ENCODE measurements at places on chromosomes 7 and 10. TPM values are rescaled to one million over a fixed set of nuclear protein-coding genes. Genes with fewer than 3 reads are reported as not detected.

- no peak for DNase-seq
- H3K36me3 ChIP-seq, result no peaks in the 10 kb centered on the region
- H3K27ac ChIP-seq, result no peak overlapping the region
- H3K27me3 ChIP-seq, result no peaks in the 10 kb centered on the region
These were observed 38.1 kb downstream of the GNAT3 start for GRCh38 chr7:80473751-80474150.

- H3K27ac ChIP-seq, result no peak overlapping the region
- no peaks in the 10 kb centered on the region for H3K36me3 ChIP-seq
- H3K27me3 ChIP-seq, result no peaks in the 10 kb centered on the region
- peaks cover 27% of the 10 kb centered on the region for H3K4me1 ChIP-seq
- H3K4me3 ChIP-seq, result no peak overlapping the region
These were observed 17.6 kb downstream of the HTRA1 start for GRCh38 chr10:122478971-122479370.

DNA sequence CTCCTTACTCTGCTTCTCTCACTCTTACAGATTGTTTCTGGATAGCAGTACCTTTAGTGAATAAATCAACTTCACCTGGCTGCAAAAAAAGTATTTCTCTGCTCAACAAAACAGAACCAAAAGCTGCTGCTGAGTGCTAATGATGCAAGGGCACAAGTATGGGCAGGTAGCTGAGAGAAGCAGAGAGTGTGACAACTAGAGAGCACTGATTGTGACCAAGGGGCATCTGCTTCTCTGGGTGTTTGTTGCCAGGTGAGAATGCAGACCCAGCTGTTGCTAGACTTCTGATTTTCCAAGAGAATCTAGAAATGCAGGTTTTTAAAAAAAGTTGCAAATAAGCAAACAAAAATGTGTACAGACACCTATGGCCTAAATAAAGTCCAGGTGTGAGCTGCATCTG is 25.3 kb upstream of the PPIF start:
- H3K27me3 ChIP-seq, result no peaks in the 10 kb centered on the region
- H3K36me3 ChIP-seq, result no peaks in the 10 kb centered on the region
- H3K4me3 ChIP-seq, result no peak overlapping the region
- H3K4me1 ChIP-seq, result peaks cover 6% of the 10 kb centered on the region
- H3K27ac ChIP-seq, result no peak overlapping the region

GRCh38 chr7:28346676-28347363 is 65.5 kb upstream of the CREB5 start:
- H3K36me3 ChIP-seq, result no peaks in the 10 kb centered on the region
- H3K27me3 ChIP-seq, result no peaks in the 10 kb centered on the region
- no peak overlapping the region for H3K27ac ChIP-seq
- no peak for DNase-seq

- no peaks in the 10 kb centered on the region for H3K27me3 ChIP-seq
- H3K4me3 ChIP-seq, result no peak overlapping the region
- peaks cover 87% of the 10 kb centered on the region for H3K36me3 ChIP-seq
- H3K27ac ChIP-seq, result no peak overlapping the region
- peak; percentile 64 for DNase-seq
These were observed 22.4 kb downstream of the FBXW4 start for GRCh38 chr10:101672536-101672935.

DNA sequence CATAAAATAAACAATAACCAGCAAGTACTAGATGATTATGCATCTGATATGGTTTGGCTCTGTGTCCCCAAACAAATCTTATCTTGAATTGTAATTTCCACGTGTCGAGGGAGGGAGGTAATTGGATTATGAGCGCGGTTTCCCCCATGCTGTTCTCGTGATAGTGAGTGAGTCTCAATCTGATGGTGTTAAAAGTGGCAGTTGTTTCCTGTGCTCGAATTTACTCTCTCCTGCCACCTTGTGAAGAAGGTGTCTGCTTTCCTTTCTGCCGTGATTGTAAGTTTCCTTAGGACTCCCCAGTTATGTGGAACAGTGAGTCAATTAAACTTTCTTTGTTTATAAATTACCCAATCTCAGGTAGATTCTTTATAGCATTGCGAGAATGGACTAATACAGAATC is 15.1 kb downstream of the CNTNAP2 start:
- DNase-seq, result no peak
- H3K4me1 ChIP-seq, result no peaks in the 10 kb centered on the region
- H3K27me3 ChIP-seq, result no peaks in the 10 kb centered on the region
- no peak overlapping the region for H3K4me3 ChIP-seq

DNA sequence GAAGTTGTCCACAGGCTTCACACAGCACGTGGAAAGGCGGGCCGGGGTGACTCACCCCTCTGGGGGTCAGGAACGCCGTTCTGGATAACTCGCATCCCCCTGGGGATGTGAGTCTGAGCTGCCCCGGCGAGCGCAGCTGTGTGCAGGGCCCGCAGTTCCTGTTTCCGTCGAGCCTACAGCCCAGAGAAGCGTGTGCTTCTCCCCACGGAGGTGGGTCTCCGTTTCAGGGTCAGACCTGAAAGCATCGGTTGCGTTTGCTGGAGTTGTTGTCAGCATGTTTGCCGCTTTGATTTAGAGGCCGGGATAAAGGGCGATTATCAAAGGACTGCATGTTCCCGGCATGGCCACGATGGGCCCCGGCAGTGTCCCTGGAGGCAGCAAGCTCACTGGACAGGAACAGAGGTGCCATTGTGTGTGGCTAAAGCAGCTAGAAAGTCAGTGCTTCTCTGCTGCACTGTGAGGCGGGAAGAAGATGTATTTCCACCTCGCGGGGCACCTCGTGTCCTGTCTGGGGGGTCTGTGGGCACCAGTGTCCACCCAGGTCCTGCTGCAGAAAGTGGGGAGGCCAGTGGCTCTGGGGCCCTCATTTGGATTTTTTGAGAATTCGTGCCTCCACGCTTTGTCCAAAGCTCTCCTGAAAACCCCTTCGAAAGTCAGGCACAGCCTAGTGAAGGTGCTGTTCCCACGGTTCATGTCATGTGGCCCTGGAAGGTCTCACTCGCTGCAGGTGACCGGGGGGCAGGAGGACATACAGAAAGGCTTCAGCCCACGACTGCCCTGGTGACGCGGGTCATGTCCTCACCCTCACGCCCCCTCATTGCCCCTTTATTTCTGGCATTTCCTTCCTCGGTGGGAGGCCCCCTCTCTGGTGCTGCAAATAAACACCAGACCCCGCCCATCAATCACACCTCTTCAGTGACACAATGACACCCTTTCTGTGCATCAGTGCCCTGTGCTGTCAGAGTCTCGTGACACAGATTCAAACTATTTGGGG is 27.4 kb upstream of the GDI2 start:
- peak; percentile 22 for DNase-seq
- no peak overlapping the region for H3K4me3 ChIP-seq

DNA sequence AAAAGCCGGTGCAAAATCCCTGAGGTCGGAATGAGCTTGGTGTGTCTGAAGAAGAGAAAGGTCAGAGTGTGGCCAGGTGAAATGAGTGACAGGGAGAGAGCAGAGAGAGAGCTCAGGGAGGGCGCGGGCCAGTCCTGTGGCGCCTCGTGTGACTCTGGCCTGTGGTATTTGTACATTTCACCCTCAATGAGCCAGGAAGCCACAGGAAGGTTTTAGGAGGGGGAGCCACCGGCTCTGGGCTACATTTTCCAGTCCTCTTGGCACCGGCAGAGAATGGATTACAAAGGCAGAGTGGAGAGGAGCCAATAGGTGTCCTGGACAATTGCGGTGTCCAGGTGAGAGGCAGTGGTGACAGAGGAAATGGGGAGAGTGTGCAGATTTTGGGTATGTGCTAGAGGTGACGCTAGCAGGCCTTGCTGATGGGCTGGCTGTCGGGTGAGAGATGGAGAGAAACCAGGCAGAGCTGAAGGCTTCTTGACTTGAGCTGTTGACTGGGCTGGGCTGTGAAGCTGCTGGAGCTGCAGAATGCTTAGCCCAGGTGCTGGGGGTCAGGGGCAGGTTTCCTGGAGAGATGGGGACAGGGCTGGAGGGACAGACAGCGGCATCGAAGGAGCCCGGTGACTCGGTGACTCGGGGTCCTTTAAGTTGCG is 38.1 kb downstream of the COL13A1 start:
- no peaks in the 10 kb centered on the region for H3K36me3 ChIP-seq
- no peak for DNase-seq

- no peaks in the 10 kb centered on the region for H3K27me3 ChIP-seq
- H3K4me1 ChIP-seq, result no peaks in the 10 kb centered on the region
- no peak overlapping the region for H3K4me3 ChIP-seq
- no peak overlapping the region for H3K27ac ChIP-seq
- DNase-seq, result no peak
- H3K36me3 ChIP-seq, result peaks cover 42% of the 10 kb centered on the region
These were observed 1.9 kb downstream of the DHX32 start for GRCh38 chr10:125878957-125879835.

DNA sequence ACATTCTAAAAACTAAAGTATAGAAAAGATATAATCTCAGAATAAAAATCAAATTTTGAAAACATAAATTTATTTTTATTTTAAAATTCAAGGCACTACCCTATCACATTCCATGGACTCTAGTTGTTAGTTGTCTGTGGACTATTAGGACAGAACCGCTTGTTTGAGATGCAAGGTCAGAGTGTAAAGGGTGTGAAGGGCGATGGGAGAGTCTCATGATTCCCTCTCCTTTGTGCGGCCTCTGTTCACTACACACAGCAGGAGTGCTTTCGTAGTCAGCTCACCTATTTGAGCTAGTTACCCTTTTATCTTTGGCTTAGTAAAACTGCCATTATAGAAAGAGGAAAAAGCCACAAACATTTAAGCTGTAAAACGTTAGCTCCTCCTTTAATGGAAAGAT is 189.8 kb upstream of the TEX47 start:
- H3K27me3 ChIP-seq, result no peaks in the 10 kb centered on the region
- H3K27ac ChIP-seq, result no peak overlapping the region
- no peaks in the 10 kb centered on the region for H3K4me1 ChIP-seq
- no peak for DNase-seq
- no peaks in the 10 kb centered on the region for H3K36me3 ChIP-seq

DNA sequence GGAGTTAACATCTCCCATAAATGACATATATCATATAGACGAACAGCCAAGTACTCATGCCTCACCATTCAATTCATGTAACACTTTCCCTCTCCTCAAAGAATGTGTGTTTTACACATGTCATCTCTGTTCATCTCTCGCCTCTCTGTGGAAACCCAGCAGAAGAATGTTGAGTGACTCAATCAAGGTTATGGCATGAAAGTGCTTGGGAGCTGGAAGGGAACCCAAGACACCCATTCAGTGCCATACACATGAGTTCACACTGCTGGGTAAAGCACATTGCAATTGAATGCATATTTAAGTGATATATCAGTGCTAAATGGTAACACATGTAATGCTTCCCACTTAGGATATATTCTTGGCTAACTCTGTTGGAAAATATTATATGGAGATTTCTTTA is 322.9 kb downstream of the PTEN start:
- H3K4me3 ChIP-seq, result no peak overlapping the region
- H3K27me3 ChIP-seq, result no peaks in the 10 kb centered on the region

DNA sequence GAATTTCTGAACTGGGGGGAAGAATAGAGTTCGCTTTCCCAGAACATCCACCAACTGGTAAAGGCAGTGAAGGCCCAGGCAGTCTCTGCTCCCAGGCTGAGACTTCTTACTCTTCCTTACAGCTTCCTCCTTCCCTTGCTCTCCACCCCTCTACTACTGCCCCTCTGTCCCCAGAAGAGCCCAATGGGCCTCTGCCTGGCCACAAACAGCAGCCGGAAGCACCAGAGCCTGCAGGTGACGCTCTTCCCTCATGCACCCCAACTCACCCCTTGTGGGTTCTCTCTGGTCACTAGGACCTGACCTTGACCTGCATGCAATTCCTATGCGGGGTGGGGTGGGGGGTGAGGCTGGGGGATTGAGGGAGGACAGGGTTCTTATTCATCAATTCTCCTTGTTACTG is 16.5 kb downstream of the FAM131B start:
- no peaks in the 10 kb centered on the region for H3K4me1 ChIP-seq
- peaks cover 15% of the 10 kb centered on the region for H3K27me3 ChIP-seq
- no peak overlapping the region for H3K27ac ChIP-seq
- DNase-seq, result no peak
- no peaks in the 10 kb centered on the region for H3K36me3 ChIP-seq

GRCh38 chr10:3544561-3544960 is 240.4 kb downstream of the KLF6 start:
- H3K4me1 ChIP-seq, result no peaks in the 10 kb centered on the region
- H3K27me3 ChIP-seq, result no peaks in the 10 kb centered on the region
- no peaks in the 10 kb centered on the region for H3K36me3 ChIP-seq
- H3K27ac ChIP-seq, result no peak overlapping the region

DNA sequence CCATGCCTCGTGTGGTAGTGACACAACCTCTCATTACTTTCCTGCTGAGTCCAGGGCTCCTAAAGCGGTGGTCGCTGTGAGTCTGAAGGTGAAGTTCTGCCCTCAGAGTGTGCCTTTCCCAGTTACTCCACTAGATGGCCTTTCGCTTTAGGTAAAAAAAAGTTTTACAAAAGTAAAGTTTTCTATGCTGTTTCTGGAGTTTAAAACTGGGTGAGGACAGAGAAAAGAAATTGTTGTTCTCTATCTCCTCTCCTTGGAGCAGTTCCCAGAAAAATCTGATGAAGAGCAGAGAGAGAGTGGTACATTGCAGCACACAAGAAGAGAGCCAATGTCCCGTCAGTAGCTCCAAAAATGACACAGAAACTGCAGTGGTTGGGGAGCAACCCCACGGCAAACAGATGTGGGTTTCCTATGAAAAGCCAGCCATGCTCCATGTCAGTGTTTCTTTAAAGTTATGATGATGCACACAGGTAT is 257.1 kb downstream of the GLI3 start:
- no peak overlapping the region for H3K27ac ChIP-seq
- H3K36me3 ChIP-seq, result no peaks in the 10 kb centered on the region
- H3K27me3 ChIP-seq, result no peaks in the 10 kb centered on the region
- DNase-seq, result no peak
- H3K4me3 ChIP-seq, result no peak overlapping the region

- no peak for DNase-seq
- no peak overlapping the region for H3K4me3 ChIP-seq
- no peak overlapping the region for H3K27ac ChIP-seq
- no peaks in the 10 kb centered on the region for H3K4me1 ChIP-seq
- H3K36me3 ChIP-seq, result no peaks in the 10 kb centered on the region
These were observed 122.7 kb upstream of the PDSS1 start for GRCh38 chr10:26574783-26575182.

- H3K4me3 ChIP-seq, result no peak overlapping the region
- no peak overlapping the region for H3K27ac ChIP-seq
- H3K4me1 ChIP-seq, result no peaks in the 10 kb centered on the region
These were observed 109.5 kb downstream of the DNAJB6 start for GRCh38 chr7:157446322-157446721.

Gene PILRA
- total RNA-seq, result 1.1 TPM

Gene KIF20B
- total RNA-seq, result 8.5 TPM

Gene MEOX2
- total RNA-seq, result 8.1 TPM

Gene SPOCK2
- 4.3 TPM for total RNA-seq

Gene HDAC9
- 55.8 TPM for total RNA-seq

Gene ELMO1
- total RNA-seq, result 13.5 TPM

Gene ZNF775
- 2.8 TPM for total RNA-seq

Gene ARHGAP22
- total RNA-seq, result 2.5 TPM
